ENCODE measurements at places on chromosomes 5 and 9.
A peak's percentile ranks its signal among the peaks of the same experiment; 100 is the strongest.

DNA sequence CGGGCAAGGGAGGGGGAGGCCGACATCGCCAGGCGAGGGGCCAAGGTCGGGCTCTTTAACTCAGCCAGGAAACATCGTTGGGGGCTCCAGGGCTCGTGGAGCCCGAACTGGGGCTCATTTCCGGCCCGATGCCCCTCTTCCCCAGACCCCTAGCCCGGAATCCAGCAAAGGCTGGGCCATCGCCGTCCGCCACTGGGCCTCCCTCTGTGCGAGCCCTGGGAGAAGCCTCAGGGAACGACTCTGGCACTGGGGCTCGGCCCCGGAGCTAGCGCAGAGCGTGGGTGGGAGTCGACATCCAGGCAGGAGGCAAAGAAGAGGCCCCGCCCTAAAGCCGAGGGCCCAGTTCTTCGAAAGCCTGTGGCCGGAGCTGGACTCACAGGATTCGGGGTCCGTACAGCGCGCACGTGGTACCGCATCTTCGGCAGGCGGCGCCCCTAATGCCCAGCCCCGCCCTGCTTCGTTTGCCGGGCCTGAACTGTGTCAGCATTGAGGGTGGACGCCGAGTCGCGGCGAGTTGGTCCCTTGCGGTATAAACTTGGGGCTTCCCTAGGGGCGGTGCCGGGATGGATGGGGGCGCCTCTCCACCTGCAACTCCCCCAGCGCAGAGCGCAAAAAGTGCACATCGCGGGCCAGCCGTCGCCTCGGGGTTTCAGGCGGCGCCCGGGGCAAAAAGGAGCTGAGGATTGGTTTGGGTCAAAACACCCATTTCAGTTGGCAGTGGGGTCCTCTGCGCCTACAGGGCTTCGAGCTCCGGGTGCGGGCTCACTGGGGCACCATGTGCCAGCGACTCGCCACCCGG is 3.6 kb upstream of the PAX5 start:
- no peak for DNase-seq

- no peak for DNase-seq
Measured at GRCh38 chr5:139847790-139848507, 52.3 kb downstream of the PSD2 start.

- DNase-seq: no peak
Measured at GRCh38 chr9:124969401-124969800, 28.5 kb upstream of the GOLGA1 start.

DNA sequence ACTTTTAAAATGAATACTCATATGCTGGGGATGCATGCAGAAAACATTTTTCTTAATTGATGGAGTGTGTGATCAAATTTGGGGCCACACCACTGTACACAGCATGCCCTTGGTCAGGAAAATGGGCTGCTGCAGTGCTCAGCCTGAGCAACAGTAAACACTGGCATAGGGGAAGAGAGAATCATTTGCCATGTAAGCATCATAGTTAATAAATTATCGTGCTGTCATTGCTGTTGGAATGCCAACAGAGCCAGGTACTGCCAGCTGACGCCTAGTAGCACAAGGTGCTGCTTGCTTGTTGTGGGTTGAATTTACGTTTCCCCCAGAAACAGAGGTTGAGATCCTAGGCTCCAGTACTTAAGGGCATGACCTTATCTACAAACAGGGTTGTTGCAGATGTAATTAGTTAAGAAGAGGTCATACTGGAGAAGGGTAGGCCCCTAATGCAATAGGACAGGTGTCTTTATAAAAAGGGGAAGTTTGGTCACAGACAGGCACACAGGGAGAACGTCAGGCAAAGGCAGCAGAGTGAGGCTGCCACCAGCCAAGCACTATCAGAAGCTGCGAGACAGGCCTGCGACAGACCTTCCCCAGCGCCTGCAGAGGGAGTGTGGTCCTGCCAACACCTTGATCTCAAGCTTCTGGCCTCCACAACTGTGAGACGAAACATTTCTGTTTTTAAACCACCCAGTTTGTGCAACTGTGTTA is 25.3 kb downstream of the DAP start:
- DNase-seq: peak; percentile 39

- no peak for DNase-seq
Measured at GRCh38 chr9:133705576-133705975, 32.6 kb downstream of the SARDH start.

GRCh38 chr9:87573841-87574342 is 76.2 kb downstream of the DAPK1 start:
- DNase-seq: no peak

DNA sequence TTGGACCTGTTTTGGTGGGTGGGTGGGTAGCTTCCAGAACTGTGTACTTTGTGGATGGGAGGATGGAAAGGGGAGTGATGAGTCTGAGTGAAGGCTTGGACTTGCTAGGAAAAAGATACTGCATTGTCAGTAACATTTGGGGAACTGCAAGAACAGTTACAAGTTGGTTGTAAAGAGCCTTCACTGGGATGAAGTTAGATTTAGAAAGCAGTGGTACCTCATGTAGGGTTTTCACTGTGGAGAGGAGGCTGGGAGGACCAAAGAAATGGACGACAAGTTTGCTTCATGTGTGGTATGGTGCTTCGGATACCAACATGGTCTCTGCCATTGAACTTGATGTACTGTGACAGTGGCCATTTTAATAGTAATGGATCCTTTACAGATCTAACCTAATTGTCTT is 50.3 kb downstream of the RAD23B start:
- DNase-seq: no peak

- peak; percentile 50 for DNase-seq
Measured at GRCh38 chr9:128554155-128554862, 1.9 kb downstream of the SPTAN1 start.

GRCh38 chr5:73899916-73900315 is 273.9 kb downstream of the ARHGEF28 start:
- DNase-seq: no peak

- no peak for DNase-seq
Measured at GRCh38 chr5:135484674-135485086, 32.5 kb upstream of the TIFAB start.

- DNase-seq: no peak
Measured at GRCh38 chr5:173278172-173278571, 43.2 kb upstream of the NKX2-5 start.

DNA sequence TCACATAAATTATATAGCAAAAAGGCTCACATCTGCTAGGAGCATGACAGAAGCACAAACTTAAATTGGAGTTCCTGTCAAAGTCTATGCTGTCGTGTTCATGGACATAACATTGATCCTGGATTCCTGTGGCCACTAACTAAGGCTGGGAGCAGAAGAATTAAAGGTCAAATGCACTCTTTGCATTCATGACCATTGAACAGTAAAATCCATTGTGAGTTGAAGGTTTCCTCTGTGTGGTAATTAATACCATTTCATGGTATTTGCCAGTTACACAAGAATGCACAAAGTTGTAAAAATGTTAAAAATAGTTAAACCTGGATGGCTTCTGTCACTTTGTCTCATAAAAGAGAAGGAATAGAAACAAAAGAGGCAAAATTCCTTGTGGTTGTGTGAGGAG is 242.6 kb downstream of the NPR3 start:
- no peak for DNase-seq

GRCh38 chr5:134072471-134073210 is 41.8 kb upstream of the TCF7 start:
- no peak for DNase-seq

DNA sequence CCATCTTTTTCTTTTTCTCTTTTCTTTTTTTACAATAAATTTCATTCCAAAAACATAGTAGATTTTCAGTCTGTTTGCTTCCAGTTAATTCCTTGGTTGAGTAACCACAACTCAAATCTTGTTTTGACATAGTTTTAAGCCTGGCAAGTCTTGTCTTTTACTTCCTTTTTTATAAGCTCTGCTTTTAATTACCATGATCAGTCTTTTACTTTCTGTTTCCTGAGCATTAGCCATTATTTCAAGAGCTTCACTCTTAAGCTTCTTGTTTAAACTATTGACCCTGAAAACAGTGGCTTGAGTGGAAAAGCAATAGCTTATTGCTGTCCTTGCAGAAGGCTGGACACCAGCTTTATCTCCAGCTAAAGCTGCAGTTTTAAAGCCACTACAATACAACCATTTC is 1363.3 kb downstream of the MAT2B start:
- no peak for DNase-seq

GRCh38 chr9:18746631-18747030 is 272.7 kb downstream of the ADAMTSL1 start:
- DNase-seq: no peak

DNA sequence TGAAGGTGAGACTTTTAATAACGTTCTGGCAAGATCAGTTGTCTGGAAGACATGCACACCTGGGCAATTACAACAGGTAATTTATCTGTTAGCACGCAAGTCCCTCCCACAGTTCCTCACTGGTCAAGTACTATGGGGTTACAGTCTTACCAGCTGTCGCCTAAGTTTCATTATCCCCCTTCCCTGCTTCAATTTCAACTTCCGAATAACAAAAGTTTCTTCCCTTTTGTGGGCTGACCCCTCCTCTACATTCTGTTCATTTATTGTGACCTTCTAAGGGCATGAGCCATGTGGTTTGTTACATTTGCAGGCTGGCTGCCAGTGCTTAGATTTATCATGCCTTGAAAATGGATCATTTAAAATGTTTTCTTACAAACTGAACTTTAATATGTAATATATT is 16.5 kb downstream of the GAPT start:
- DNase-seq: no peak

- DNase-seq: no peak
Measured at GRCh38 chr5:158569534-158569933, 530.2 kb downstream of the EBF1 start.

DNA sequence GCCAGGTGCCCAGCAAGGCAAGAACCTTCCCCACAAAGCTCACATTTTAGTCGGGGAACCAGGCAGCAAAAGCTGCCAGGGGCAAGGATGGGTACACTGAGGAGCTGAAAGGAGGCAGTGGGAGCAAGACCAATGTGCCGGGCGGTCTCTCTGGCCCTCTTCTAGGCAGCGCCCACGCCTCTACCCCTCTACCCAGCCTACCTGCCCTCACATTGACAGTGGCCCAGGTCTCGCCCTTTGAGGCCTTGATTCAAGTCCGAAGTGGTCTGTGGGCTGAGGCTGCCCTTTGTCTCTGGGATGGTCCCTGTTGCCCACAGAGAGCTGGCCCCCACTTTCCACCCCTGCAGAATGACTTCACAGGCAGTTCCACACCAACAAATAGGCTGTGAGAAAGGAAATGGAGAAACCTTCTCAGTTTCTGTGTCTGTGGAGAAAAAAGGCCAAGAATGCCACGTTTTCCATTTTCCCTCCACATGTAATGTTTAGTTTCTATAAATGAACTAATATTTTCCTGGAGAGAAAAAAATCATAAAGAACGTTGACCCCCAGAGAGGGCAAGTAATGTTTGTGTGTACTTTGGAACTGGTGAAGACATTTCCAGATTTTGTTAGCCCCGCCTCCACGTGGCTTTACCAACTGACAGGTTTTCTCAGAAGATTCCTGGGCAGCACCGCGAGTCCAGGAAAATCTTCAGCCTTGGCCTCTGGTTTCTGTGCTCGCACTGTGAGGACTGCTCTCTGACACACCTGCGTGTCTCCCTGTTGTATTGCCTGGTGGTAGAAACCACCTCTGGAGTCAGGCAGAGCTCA is 57.4 kb upstream of the ANGPTL2 start:
- no peak for DNase-seq

DNA sequence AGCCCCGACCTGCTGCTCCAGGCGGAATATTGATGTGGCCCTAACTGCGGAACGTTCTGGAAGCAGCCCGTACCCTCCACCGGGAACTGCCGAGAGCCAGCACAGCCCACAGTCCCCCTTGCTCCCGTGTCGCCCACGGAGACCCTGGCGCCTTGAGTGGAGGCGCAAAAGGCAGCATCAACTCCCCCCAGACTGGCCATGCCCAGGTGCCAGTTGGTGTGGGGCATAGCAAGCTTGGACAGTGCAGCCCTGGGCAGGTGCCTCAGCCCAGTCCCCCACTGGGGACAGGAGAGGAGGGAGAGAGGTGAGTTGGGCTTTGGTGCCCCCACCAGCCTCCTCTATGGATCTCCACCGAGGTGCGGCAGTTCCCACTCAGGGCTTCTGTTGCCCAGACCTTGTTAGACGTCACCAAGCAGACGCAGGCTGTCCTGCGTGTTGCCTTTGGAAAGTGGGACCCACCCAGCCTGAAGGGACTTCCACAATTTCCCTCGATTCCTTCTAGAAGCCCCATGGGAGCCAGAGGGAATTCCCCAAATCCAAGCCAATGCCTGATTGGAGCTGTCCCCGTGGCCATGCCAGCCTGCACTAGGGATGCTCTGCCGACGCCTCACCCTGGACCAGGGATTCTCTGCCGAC is 19.8 kb upstream of the NRARP start:
- no peak for DNase-seq

DNA sequence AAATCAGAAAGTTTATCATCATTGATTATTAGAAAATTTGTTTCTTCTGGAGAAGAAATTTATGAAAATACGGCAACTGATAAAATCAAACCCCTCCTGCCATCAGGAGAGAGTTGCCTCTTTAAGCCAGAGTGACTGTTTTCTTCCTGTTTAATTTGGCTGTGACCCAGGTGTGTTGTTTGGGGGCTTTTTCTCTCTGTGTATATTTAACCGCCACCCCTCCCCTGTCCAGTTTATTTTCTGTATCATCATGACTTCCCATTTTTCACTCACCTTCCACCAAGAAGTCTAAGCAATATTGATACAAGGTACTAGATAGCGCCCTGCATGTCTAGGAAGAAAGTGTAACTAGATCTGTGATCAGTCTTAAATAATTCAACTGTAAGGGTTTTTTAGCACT is 50.1 kb downstream of the FAM78A start:
- no peak for DNase-seq

DNA sequence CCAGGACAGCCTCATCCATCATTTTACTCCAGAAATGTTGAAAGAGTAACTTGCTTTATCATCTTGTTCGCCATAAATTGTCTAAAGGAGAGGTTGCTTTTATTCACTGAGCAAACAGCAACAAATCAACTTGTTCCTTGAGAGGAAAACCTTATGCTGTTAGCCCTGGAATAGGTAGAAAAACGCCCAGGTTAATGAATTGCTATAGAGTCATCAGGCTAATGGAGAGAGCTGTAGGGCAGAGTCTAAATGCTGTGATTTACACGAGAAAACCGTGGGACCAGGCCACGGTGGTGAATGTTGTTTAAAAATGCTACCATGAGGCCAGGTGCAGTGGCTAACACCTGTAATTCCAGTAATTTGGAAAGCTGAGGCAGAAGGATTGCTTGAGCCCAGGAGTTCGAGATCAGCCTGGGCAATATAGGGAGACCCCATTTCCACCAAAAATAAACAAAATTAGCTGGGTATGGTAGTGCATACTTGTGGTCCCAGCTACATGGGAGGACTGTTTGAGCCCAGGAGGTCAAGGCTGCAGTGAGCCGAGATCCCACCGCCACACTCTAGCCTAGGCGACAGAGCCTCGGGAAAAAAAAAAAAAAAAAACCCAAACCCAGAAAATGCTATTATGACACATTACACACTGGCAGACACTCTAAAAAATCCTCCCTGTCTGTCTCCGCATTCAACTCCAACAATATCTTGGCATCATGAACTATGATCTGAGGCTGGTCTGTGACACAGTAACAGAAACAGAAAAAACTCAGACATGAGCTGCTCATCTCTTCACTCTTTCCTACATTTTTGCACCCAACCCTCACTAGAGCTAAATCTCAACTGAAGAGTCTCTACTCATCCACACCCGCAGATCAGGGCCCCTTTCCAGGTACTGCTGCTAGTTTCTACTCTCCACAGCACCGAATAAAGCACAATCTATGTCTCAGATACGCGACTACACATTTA is 118.6 kb upstream of the RETREG1 start:
- DNase-seq: peak; percentile 9

- DNase-seq: no peak
Measured at GRCh38 chr9:94173632-94174031, 85.5 kb upstream of the ZNF169 start.
